Fibroblast of upper back skin (primary cell): ENCODE measurements at places on chromosomes 1 and 21.

GRCh38 chr1:82778612-82779011 lies 977.9 kb downstream of the ADGRL2 start:
- DNase-seq, result no peak

GRCh38 chr1:234727018-234727940 lies 117.3 kb upstream of the IRF2BP2 start:
- no peak for DNase-seq

DNA sequence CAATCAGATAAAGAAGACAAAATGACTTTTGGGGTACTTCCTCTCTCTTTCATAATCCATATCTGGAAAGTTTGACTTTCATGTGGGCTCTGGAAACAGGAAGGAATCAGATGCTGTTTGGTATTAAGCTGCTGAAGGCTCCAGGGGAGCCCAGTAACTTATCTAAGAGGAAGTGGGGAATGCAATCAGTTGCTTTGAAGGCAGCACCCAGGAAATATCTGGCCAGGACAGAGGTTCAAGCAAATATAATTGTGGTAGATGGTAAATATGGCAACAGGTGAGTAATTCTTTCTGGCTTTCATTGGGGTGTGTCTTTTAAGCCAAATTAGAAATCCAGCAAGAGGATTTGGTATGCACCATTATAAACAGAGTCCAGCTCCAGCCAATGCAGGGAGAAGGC lies 44.4 kb downstream of the COLGALT2 start:
- DNase-seq, result no peak

DNA sequence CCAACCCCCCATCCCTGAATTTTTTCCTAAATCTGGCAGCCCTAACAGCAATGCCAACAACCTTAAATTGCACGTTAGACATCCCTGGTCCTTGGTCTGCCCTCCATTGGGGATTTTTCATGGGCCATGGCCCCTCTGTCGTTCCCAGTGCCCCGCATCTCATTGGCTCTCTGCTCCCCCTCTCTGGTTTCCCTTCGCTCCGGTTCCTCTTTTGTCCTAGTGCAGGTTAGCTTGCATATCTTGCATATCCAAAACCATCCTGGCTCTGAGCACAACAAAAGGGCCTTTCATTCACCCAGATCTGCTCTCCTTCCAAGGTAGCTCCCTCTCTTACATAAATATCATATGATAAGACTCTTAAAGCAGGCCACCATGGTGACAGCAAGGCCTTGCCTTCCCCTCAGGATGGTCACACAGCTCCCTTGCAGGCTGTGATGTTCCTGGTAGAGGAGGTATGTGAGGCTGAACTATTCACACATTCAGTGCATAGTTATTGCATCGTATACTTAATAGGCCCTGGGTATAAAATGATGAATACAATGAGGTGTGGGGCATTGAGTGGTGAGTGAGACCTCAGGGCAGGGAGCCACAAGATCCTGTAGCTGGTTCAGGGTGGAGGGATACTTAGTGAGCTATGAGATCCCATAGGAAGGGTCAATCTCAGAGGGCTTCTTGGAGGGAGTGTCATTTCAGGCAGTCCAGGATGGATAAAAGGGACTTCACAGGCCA lies 45.2 kb downstream of the TENT5C start:
- DNase-seq, result no peak

- no peak for DNase-seq
Measured at GRCh38 chr1:1051127-1051810, 22.8 kb downstream of the RNF223 start.

- DNase-seq, result no peak
Measured at GRCh38 chr21:36964827-36965719, 1.4 kb downstream of the HLCS start.

DNA sequence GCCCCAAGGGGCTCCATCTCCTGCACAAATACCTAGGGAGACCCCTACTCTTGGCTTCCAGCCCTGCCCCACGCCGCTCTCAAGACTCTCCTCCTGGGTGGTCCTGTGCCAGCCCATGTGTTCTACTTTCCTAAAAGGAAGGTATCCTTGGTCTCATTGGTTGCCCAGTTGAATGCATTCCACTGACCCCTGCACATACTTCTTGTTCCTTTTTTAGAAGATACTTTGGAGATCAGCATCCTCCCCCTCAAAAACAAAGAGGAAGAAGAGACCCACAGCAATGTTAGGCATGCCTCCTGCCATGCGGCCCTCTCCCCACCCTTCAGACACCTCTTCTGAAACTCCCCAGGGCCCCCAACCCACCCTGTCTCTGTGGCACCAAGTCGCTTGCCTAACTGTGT lies 4.1 kb downstream of the SLAMF9 start:
- no peak for DNase-seq

GRCh38 chr1:205715628-205716027 lies 34.4 kb downstream of the NUCKS1 start:
- DNase-seq, result no peak

DNA sequence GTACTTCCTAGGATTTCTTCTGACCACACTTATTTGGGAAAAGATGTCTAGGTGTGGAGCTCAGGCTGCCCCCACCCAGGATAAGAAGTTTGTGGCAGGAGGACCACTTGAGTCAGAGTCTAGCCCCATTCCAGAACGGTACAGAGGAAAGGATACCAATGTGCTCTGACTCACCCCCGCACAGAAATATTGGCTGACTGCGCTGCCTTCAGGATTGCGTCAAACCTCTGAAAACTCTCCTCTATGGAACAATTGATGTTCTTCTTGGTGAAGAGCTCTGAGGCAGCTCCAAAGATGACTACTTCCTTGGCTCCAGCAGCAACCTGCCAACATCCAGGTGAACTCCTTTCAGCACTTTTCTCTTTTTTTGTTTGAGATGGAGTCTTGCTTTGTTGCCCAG lies 11.2 kb downstream of the HMGCL start:
- no peak for DNase-seq

- peak; percentile 72 for DNase-seq
Measured at GRCh38 chr1:172108161-172108893, 267.0 kb downstream of the DNM3 start.

DNA sequence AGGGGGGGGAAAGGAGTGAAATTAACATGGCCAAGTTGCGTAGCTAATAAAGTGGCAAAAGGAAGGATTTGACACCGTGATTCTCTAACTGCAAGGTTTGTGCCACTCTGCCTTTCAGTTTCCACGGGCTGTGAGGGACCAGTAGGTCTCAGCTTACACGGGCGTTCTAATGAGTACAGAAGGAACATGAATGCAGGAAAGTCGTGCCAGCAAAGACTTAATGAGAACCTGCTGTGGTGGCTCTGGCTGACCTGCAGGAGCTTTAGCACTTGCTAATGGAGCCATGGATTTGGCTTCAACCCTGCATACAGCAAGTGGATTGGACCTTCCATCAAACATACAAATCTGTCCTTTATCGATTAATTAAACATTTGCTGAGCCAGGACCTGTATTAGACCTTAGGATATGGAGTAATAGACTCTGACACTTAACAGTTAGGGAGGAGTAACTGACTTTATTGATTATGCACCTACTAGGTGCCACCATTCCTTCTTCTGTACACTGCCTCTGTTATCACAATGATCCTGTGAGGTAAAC lies 15.1 kb upstream of the PITHD1 start:
- DNase-seq, result no peak

GRCh38 chr21:40386981-40387747 lies 459.8 kb downstream of the DSCAM start:
- DNase-seq, result no peak

- peak; percentile 36 for DNase-seq
Measured at GRCh38 chr1:229127301-229127700, 143.6 kb upstream of the RAB4A start.

GRCh38 chr1:195345149-195345548 lies 1263.1 kb downstream of the KCNT2 start:
- no peak for DNase-seq

DNA sequence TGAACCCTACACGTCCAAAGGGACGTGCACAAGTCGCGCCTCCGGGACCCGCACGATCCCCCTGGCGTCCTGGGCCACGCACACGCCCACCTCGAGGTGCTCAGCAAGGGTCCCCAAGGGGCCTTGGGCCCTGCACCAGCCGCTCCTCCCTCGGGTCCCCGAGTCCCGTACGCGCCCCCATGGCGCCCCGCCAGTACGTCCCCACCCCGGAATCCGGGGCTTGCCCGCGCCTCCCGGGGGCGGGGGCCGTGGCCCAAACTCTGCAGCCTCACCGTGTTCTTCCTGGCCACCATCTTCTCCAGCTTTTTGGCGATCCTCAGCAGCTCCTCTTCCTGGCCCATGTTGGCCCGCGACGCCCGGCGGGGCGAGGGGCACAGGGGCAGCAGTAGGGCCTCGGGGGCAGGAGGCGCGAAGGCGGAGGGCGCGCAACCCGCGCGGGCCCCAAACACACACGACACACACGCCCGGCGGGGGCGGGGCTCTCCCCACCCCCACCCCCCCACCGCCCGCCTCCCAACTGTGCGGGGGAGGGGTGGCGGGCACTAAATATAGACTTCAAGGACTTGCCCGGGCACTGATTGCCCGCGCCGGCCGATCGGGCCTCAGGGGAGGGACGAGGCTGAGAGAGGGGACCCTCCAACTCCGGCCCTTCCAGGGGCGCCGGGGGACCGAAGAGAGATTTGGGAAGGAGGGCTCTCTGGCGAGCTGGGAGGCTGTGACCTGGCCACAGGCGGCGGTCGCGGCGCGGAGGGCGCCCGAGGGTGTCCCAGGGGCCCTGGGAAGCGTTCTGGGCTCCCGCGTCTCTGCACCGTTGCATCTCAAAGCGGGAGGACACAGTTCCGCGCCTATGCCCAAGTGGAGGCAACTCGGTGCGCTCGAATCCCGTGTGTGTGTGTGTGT lies at the start of gene TCEA3:
TCEA3 (minus strand) TSS at position 456 of the 900 bp plus-strand sequence; CDS start at position 341, 115 bp downstream.
- DNase-seq, result no peak

- DNase-seq, result no peak
Measured at GRCh38 chr1:18963968-18964367, 7.5 kb upstream of the IFFO2 start.

- no peak for DNase-seq
Measured at GRCh38 chr21:42160111-42160721, 58.7 kb upstream of the ABCG1 start.

DNA sequence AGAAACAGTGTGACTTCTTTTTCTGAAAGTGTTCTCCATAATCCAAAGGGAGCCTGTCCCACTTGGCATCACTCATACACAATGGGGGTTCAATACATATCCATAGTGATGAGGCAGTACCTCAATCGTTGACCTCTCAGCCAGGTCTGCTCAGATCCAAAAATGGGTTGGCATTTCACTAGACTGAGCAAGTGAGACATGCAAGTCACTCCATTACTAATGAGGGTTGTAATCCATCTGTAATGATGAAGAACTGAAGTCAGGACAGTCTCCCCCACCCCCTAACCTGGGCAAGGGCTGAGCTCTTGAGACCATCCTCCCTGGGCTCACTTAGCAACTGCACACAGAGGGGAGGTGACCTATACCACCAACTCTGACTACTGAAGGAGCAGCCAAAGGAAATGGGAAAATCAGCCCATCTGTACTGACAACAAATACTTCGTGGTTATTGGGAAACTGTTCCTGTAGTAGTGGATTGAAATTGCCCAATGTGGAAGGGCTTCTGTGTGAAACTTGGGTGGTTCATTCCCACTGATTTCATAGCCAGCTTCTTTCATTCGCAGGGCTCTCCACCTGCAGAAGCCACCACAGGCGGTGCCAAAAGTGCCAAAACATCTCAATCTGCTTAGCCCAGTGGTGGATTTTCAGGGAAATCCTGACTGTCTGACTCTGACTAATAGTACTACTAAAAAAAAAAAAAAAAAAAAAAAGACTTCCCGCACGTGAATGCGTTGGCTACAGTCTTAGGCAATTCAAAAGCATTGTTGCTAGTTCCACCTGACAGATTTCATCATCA lies 5.0 kb downstream of the NGF start:
- DNase-seq, result peak; percentile 93

- no peak for DNase-seq
Measured at GRCh38 chr1:229197265-229197585, 73.7 kb upstream of the RAB4A start.

- DNase-seq, result peak; percentile 14
Measured at GRCh38 chr1:100455478-100456072, 82.4 kb upstream of the GPR88 start.

- DNase-seq, result peak; percentile 70
Measured at GRCh38 chr1:92933459-92933858, 27.8 kb downstream of the DIPK1A start.

DNA sequence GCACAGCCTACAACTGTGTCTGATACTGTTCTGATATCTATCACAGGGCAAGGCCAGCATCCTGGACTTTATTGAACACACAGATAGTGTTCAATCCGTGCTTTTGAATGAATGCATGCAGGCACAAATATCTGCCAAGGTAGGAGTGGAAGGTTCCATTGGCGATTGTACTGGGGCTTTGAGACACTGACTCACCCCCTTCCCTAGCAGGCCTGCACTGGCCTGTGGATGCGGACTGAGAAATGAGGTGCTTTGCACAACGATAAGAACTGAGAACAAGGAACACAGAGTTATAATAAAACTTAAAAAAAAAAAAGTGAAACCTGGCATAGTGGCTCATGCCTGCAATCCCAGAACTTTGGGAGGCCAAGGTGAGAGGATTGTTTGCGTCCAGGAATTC lies 62.4 kb upstream of the NGF start:
- DNase-seq, result no peak

DNA sequence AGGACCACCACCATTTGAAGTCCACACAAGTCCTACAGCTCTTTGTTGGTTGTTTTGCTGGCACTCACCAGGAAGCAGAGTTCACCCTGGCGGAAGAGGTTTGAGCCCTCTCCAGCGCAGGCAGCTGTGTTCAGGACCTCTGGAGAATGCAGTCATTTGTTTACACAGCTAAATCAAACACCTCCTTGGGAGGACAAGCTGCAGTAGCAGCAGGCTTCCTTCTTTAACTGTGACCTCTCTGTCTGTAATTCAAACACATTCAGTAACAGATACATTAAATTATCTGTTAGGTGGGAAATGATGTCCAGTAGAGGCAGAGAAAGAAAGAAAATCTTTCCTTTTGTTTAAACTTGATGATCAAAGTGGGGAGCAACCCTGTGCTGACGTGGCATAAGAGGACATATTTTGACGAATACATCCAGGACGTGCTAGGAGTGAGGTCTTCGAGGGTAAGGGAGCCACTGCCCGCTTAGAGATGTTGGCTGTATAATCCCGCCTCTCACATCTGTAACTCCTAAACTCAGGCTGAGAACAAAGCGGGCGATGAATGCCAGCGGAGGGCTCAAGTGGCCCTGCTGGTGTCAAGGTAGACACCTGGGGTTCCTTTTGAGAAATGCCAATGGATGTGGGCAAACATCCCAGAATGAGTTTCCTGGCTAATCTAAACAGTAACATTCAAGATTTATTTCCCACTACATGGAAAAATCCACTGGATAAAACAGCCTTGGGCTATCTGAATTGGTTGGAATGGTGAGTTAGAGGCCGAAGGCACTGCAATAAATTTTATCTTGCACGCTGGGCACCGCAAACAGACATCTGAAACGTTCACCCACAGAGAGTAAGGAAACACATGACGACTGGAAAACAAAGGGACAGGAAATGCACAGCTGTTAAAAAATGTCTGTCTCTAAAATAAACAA lies 51.7 kb downstream of the ABCA4 start:
- no peak for DNase-seq

GRCh38 chr1:56070601-56071000 lies 508.8 kb downstream of the PLPP3 start:
- peak; percentile 91 for DNase-seq

DNA sequence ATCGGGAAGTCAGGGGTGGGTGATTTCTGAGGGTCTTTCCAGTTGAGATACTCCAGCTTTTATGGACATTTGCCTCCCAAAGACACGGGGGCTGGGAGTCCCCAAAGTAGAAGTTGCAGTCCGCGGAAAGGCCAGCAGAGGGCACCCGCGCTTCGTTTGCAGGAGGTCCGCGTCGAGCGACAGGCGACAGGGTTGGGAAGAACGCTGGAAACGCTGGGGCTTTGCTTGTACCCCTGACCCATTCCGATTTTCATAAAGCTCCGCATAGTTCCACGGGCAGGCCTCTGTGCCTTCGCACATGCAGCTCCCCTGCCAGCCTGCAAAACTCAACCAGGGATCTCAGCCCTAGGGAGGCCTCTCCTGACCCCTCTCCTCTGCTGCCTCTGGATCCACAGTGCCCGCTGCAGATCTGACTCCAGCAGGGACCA lies 44.2 kb upstream of the LAPTM5 start:
- peak; percentile 64 for DNase-seq
